ENCODE measurements at places on chromosomes 12 and 14. TPM values are rescaled to one million over a fixed set of nuclear protein-coding genes. Genes with fewer than 3 reads are reported as not detected.

- no peak for DNase-seq
These were observed 36.0 kb upstream of the BMAL2 start for GRCh38 chr12:27296674-27297073.

- DNase-seq, result no peak
These were observed 76.4 kb downstream of the IFNG-AS1 start for GRCh38 chr12:68065687-68066086.

The CFL2 gene
- total RNA-seq, result 673 TPM

GRCh38 chr12:78038986-78039385, 208.3 kb downstream of the NAV3 start:
- no peak for DNase-seq

- no peak for DNase-seq
These were observed 134.9 kb downstream of the SLC5A8 start for GRCh38 chr12:101074940-101075680.

The DPY19L2 gene
- total RNA-seq, result 67.7 TPM

The CARMIL3 gene
- total RNA-seq, result 0.05 TPM

DNA sequence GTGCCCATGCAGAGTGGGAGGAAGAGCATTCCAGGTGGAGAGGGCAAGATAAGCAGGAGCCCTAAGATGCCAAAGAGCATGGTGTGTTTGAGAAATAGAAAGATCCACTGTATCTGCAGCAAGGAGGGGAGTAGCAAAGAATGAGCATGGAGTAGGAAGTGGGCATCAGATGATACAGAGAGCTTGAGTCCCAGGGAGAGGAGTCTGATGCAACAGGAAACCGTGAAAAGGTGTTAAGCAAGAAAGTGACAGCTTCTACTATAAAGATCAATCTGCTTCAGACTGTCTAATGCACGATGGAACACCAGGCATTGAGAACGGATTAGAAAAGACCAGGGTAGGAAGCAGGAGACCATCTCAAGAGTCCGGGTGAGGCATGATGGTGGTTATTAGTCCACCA, 12.3 kb upstream of the GPRC5D start:
- DNase-seq, result no peak

GRCh38 chr12:56878010-56878339, 56.2 kb downstream of the SDR9C7 start:
- DNase-seq, result no peak

DNA sequence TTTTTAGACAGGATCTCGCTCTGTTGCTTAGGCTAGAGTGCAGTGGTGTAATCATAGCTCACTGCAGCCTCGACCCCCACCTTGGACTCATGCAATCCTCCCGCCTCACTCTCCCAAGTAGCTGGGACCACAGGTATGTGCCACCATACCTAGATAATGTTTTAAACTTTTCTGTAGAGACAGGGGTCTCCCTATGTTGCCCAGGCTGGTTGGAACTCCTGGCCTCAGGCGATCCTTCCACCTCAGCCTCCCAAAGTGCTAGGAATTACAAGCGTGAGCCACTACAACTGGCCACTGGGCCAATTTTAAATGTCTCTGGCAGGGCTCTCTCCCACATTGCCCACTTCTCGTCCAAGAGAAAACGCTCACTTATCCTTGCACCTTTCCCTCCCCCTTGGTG, 66.5 kb upstream of the DACT1 start:
- no peak for DNase-seq

DNA sequence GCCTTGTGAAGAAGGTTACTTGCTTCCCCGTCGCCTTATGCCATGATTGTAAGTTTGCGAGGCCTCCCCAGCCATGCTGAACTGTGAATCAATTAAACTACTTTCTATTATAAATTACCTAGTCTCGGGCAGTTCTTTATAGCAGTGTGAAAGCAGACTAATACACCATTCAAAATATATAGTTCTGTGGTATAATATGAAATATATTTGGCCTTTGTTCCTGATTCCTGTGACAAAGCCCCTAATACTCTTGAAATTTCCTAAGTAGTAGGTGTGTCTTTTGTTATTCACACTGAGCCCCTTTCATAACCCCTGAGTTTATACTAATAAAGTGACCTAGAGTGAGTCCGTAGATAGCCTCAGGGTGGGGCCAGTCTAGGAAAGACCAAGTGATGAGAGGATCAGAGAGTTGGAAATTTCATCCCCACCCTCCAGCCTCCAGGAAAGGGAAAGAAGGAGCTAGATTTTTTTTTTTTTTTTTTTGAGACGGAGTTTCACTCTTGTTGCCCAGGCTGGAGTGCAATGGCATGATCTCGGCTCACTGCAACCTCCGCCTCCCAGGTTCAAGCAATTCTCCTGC, 19.4 kb upstream of the STRN3 start:
- DNase-seq, result no peak

- no peak for DNase-seq
These were observed 13.1 kb downstream of the TEDC1 start for GRCh38 chr14:105503935-105504692.

All from cardiac septum (tissue), 1 donor.